ENCODE measurements at places on chromosomes 1 and 21.

DNA sequence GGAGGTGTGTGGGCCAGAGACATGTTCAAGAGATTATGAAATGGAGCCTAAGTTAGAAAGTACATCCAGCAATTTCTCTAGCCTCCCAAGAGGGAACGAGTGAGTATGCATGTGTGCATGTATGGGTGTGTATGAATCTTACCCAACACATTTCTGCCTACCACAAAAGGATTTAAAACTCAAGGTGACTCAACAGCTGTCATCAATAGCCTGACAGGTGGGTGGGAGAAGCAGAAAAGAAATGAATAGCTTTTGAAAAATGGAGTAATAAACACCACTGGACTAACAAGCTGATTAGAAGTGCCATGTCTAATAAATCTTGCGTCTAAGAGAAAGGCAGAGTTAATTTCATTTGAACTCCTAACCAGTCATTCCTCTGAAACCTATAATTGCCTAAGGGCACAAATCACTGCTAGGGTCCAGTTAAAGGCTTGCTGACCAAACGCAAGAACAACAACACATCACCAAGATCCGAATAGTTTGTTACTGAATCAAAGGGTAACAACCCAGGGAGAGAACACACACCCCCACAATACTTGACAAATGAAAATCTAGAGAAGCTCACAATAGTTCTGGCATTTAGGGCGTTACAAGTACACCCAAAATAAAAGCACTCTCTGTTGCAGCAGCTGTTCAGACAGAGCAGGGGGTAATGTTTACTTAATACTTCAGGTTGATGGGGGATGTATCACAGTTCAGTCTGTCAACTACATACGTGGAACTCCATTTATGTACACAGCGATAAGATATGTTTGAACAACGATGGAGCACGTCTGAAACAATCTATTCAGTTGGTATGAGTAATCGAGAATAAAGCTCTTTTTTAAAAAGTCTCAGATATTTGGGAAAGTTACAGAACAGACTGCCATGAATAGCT lies 1.4 kb downstream of the KIAA0319L start:
- DNase-seq, result no peak

- no peak for DNase-seq
Observed at GRCh38 chr1:183246436-183246835, 60.4 kb downstream of the LAMC2 start.

GRCh38 chr1:43750083-43750482 lies 42.7 kb downstream of the ST3GAL3 start:
- DNase-seq, result no peak

GRCh38 chr1:71919811-71920509 lies 362.4 kb downstream of the NEGR1 start:
- DNase-seq, result peak; percentile 8

GRCh38 chr1:192489748-192490147 lies 85.8 kb upstream of the RGS1 start:
- DNase-seq, result peak; percentile 61

DNA sequence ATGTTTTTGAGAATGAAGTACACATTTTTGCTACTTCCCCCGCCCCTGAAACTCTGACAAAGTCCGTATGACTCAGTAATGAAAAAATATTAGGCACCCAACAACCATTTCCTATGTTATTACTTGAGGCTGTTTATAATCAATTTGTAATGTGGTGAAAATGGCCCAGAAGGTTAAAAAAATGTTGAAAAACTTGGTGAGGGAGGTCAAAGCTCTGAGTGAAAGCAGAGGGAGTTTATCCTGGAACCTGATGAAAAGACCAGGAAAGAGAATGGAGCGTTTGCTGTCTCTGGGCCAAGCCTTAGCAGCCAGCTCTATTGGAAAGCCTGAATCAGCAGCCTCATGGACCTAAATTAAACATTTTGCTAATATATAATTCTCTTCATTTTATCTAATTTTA lies 367.7 kb upstream of the NEGR1 start:
- no peak for DNase-seq

DNA sequence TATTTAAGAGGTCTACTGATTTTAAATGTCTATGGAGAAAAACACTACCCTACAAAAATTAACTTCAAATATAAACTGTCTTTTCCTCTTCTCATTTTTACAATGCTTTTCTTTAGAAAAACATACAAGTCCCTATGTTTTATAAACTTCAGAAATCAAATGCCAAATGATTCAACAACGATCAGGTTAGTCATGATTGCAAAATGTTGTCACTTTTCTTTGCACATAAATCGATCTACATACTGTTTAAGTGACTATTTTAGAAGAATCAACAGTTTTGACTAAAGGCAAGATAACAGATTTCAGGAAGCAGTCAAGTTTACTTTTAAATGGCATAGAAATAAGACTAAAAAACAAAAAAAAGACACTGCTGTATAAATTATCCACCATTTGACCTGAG lies 168.7 kb downstream of the GPATCH2 start:
- no peak for DNase-seq

DNA sequence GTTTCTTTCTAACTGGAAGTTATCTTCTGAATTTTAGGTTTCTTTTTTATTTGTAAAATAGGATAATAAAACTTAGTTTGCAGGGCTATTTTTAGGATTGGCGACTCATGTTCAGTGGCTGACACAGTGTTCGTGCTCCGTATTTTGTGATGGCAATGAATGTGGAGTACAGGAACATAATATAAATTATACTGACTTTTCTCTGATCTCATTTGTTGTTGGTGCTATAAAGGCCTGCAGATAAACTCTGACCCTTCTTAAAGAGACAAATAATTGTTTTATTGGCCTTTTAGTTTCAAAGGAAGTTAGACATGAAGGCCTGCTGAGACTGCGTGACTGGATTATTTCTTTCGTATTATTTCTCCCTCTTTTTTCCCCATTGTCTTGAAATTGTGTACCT lies 339.6 kb downstream of the PDE4B start:
- no peak for DNase-seq
